ENCODE measurements at places on chromosomes 13 and 19.

GRCh38 chr13:62687732-62688131 is 1272.1 kb upstream of the PCDH20 start:
- no peak for DNase-seq

GRCh38 chr19:5775668-5776309 is 8.8 kb downstream of the PRR22 start:
- no peak for DNase-seq

DNA sequence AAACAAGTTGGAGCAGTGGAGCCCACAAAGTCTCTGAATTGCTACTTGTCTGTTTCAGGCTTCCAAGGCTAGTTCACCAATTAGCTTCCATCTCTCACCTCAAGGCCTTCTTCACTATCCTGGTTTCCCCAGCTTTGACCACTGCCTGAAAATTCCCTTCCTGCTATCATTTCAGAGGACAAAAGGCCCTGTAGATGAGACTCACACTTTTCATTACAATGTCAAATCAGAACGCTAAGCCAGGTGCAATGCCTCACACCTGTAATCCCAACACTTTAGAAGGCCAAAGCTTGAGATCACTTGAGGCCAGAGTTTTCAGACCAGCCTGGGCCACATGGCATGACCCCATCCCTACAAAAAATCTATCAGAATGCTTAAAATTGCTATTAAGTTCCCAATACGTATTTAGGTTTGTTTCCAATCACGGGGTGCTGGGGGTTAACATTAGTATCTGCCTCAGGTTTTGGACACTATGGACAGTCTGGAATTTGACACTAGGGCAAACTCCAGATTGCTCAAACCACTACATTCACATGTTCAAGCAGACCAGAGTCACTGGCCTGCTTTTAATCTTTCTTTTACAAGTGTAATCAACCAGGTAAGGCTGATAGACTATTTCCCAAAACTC is 5.5 kb downstream of the TPT1 start:
- DNase-seq = no peak

DNA sequence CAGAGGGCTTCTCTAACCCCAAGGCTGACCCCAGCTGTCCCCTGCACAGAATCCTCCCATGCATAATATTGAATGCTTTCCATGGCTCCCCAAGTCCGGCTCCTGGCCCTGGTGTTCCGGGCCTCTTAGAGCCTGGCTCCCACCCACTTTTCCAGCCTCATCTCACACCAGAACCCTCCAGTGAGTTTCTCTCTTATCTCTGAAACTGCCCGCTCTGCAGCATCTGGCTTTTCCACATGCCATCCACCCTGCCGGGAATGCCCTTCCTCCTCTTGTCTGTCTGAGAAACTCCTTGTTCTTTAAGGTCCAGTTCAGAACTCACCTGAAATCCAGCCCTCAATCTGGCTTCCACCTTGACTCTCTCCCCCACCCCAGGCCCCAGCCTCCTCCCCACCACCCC is 6.8 kb downstream of the SYNGR4 start:
- DNase-seq = no peak

DNA sequence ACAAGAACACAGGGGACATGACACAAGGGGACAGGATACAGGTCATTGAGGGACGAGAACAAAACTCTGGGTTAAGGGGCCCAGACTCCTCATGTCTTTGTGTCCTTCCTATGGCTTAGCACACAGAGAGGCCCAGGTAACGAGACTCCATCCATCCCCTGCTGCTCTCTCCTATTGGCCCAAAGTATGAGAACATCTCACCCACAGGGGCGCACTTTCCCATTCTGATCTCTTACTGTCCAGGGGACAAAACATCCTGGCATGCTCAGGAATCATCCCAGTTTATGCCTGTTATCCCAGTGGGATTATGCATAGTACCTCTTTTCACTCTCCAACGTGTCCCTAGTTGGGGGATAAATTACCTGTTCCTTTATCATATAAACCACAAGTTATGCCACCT is 19.2 kb downstream of the C13orf42 start:
- DNase-seq = no peak

DNA sequence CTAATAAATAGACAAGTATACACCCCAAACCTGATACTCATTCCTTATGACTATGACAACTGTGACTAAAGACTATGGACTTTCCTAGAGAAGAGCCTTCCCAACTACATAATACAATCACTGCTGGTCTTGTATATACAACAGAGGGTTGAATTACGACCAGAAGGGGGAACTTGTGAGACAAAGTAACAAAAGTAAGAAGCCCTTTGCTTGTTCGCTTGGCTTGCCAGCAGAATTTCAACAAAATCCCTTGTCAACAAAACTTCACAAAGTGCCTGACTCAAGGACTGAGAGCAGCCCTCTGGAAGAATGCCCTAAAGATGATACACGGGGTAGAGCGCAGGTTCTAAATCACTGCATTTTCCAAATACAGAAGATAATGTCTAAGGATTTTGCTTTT is 99.4 kb downstream of the WASF3 start:
- DNase-seq = no peak

DNA sequence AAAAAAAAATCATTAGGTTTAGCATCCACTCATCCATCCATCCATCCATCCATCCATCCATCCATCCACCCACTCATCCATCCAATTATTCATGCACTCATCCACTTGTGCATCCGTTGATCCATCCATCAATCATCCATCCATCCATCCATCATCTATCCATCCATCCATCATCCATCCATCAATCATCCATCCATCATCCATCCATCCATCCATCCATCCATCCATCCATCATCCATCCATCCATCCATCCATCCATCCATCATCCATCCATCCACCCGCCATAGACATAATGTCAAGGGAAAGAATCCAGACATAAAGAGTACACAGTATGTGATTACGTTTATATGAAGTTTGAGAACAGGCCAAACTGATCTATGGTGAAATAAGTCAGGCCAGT is 9.0 kb upstream of the SELENOW start:
- no peak for DNase-seq

DNA sequence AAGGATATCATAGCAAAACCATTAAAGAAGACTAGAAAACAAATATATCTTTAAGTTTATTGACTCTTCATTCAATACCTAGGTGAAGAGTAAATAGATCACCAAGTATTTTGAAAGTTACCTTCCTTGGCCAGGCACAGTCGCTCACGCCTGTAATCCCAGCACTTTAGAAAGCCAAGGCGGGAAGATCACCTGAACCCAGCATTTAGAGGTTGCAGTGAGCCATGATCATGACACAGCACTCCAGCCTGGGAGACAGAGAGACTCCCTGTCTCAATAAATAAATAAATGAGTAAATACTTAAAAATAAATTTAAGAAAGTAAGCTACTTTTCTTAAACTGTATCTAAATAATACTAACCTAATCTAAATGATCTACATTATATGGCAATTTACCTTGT is 8.9 kb upstream of the WBP4 start:
- no peak for DNase-seq

DNA sequence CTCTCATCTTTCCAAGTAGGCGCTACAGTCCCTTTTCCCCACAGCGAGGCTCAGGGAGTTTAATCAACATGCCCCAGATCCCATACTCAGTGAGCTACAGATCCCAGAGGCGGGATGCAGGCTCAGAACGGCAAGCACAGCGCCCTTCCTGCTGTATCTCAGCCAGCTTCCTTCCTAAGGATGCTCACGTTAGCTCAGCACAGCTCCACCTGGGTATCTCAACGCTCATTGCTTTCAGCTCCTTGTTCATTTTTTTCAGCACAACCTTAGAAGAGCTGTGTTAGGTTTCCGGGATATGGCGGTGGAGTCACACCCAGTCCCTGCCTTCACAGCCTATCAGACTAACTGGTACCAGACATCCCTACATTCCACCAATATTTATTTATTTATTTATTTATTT is 3.1 kb upstream of the MEGF8 start:
- DNase-seq = no peak

DNA sequence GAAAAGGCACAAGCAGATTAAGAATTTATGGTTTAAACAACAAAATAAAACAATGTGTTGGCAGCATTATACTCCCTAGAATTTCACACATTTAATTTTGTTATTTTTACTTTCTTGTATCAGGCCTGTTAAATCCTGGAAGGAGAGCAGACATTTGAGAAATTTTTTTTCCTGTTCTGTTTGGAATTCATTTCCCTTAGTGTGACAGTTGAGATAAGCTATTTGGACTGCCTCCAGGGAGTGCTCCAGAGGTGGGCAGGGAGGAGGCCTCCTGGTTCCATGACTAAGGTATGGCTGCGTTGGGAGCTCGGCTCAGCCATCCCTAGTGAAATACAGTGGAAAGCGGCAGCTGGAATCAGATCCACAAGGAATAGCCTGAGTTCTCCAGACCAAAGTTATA is 185.7 kb downstream of the KCNRG start:
- no peak for DNase-seq

DNA sequence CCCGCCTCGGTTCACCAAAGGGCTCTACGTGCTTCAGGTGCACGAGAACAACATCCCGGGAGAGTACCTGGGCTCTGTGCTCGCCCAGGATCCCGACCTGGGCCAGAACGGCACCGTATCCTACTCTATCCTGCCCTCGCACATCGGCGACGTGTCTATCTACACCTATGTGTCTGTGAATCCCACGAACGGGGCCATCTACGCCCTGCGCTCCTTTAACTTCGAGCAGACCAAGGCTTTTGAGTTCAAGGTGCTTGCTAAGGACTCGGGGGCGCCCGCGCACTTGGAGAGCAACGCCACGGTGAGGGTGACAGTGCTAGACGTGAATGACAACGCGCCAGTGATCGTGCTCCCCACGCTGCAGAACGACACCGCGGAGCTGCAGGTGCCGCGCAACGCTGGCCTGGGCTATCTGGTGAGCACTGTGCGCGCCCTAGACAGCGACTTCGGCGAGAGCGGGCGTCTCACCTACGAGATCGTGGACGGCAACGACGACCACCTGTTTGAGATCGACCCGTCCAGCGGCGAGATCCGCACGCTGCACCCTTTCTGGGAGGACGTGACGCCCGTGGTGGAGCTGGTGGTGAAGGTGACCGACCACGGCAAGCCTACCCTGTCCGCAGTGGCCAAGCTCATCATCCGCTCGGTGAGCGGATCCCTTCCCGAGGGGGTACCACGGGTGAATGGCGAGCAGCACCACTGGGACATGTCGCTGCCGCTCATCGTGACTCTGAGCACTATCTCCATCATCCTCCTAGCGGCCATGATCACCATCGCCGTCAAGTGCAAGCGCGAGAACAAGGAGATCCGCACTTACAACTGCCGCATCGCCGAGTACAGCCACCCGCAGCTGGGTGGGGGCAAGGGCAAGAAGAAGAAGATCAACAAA is 2.6 kb downstream of the PCDH17 start:
- peak; percentile 20 for DNase-seq

- DNase-seq = no peak
These were observed 300.8 kb downstream of the EFNB2 start for GRCh38 chr13:106234636-106235035.

GRCh38 chr13:29266756-29267733 is 328.4 kb downstream of the SLC7A1 start:
- DNase-seq = no peak

DNA sequence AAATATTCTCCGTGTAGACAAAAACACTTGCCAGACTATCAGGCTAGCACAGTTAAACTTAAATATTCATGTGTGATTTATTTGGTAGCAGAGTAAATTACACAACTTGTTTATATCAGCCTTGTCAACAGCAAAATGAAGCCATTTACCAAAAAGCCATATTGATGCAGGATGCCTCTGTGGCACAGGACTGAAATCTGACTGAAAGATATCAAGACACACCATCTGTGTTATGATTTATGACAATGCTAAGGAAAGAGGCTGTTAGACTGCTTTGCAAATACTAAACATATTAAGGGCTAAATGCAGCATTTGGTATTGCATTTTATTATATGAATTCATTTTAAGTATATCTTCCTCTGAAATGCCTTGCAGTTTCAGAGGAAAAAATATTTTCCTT is 44.8 kb upstream of the FNDC3A start:
- no peak for DNase-seq

GRCh38 chr13:113822266-113822665 is 41.6 kb downstream of the GAS6 start:
- no peak for DNase-seq

DNA sequence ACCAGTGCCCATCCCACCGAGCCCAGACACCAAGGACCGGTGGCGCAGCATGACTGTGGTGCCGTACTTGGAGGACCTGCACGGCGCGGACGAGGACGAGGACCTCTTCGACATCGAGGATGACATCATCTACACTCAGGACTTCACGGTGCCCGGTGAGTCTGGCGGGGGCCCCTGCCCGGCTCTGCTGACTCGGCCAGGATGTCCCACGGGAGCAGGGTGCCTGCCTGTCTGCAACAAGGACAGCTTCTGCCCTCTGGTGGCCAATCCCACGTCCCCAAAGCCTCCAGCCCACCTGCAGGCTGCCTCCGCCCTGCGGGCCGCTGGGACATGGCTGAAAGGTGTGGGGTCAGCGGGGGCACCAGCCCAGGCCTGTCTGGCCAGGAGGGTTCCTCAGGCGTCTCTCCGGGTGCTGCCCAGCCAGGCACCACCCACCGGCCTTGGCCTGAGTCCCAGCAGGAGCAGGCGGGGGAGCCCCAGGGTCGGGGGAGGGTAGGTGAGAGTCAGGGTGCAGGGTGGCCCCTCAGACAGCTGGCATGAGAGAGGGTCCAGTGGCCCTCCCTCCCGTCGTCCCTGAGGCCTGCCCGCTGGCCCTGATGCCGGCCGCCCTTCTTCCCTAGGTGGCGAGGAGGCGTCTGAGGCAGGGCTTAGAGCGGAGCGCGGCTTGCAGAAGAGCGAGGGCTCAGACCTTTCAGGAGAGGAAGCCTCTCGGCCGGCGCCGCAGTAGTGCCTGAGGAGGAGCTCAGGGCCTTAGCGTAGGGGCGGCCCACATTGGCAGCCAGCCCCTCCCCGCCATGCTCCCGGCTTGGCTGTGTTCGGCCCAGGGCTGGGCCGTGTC is 14.6 kb downstream of the CBARP start:
- DNase-seq = no peak

- no peak for DNase-seq
These were observed 34.0 kb upstream of the ZNF507 start for GRCh38 chr19:32311371-32311770.

DNA sequence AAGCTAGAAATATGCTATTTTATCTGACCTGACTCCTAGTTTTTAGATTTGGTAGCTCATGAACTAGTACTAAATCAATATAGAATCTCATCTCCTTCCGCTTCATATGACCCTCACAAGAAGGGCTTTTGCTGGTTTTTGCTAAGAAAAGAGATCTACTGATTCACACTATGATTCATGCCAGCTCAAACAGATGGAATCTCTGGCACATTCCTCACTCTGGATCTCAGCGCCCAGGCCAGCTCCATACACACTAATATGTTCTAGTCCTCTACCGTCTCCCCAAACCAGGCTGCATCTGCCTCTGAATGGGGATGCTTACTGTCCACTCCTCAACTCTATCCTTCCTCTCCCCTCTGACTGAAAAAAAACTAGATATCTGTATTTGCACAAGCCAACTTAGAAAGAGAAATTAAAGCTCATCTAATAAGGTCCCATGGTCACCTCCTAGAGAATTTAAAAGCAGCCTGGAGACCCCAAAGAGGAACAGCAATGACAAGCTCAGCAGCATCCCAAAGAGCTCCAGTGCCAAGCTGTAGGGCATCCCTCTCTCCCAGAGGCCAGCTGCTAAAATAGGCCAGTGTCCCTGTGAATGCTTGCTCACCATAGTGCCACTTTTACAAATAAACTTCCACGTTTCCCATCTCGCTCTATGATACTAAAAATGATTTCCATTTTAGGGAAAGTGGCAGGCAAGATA is 74.9 kb downstream of the LHFPL6 start:
- DNase-seq = no peak

- no peak for DNase-seq
These were observed 446.7 kb upstream of the SPRY2 start for GRCh38 chr13:80787604-80788003.
